ENCODE measurements at places on chromosomes 7 and 10.

- no peak for DNase-seq
These were observed 7.4 kb downstream of the ZNF487 start for GRCh38 chr10:43444323-43444722.

DNA sequence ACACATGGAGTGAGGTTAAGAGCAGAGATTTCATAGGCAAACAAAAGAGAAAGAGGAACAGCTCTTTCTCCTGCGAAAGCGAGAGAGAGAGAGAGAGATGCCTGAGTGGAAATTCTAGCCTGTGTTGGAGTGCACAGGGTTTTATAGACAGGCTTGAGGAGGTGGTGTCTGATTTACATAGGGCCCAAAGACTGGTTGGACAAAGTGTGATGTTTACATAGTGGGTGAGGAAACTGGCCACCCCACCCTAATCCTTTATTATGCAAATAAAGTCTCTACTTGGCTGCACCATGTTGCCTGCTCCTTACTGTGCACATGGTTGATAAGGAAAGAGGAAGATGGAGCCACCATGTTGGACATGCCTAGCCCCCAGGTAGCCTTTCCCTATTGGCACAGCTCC, 967.8 kb upstream of the SORCS1 start:
- DNase-seq = no peak

DNA sequence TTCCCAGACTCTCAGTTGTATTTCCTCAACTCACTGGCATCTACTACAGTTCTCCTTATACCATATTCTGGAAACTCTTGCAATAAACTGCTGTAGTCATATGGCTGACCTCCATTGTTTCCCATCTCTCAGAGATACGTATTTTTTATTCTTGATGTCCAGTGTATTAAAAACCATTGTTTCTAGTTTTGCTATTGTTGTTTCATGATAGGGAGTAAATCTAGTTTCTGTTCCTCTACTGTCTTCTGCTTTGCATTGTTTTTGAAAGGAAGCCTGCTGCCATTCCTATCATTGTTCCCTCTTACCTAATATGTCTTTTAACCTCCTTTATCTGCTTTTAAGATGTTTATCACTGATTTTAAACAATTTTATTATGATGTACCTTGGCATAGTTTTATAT, 255.0 kb downstream of the ADK start:
- DNase-seq = no peak

GRCh38 chr10:132467464-132468149, 70.0 kb upstream of the INPP5A start:
- peak; percentile 23 for DNase-seq

DNA sequence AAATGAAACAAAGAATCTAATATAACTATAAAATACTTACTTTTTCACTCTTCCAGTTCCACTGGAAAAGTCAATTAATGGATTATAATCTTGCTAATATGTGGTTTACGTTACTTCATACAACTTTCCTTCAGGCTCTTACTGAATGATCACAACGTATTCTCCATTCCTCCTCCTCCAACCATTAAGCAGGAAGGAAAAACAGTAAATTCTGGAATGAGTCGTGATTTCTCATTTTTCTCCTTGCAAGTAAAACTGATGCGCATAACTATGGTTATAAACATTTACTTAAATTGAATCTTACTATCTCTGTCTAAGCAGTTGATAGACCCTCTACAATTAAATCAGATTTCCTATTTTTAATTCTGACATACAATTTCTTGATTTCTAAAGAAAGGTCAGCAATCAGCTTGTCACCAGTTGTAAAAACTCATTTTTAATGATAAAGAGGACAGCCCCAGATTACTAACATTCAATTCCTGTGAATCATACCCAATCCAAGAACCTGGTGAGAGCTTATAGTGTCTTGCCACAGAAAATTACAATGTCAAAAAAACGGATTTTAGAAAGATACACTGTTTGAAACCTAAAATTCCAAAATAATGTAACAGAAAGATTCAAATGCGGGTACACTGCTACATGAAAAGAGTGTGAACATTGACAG, 64.3 kb downstream of the EZH2 start:
- no peak for DNase-seq

- DNase-seq = no peak
These were observed 111.3 kb downstream of the ITGB8 start for GRCh38 chr7:20441991-20442441.

All from natural killer cell treated with Interleukin-12 subunit alpha and Interleukin-12 subunit beta and Interleukin-15 and Interleukin-18, amount 100 ng/mL, for 72 hours (primary cell).